ENCODE measurements at places on chromosomes 4 and X.

DNA sequence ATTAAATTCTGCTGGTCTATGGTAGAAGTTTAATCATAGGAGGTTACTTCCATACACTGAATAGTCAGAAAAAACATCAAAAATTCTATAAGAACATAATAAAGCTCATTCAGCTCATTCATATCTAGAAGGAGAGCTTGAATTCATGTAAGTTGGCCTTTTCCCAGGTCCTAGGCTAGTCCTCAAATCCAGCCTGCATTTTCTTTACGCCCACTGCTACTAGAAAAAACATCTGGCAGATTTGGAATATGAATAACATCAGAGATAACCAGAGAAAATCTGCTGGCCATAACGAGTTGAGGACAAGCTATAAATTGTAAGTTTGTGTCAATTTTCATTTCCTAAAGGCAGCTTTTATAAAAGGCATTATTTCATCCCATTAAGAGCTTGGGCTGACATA is 95.5 kb downstream of the MXRA5 start:
- DNase-seq = no peak

GRCh38 chr4:169437299-169438047 is 166.7 kb upstream of the SH3RF1 start:
- DNase-seq = no peak

- DNase-seq = no peak
Observed at GRCh38 chr4:139666735-139667281, 1.2 kb downstream of the MGST2 start.

GRCh38 chr4:74230902-74231499 is 73.1 kb downstream of the MTHFD2L start:
- no peak for DNase-seq

- no peak for DNase-seq
Observed at GRCh38 chr4:36288731-36289426, 7.5 kb downstream of the DTHD1 start.

DNA sequence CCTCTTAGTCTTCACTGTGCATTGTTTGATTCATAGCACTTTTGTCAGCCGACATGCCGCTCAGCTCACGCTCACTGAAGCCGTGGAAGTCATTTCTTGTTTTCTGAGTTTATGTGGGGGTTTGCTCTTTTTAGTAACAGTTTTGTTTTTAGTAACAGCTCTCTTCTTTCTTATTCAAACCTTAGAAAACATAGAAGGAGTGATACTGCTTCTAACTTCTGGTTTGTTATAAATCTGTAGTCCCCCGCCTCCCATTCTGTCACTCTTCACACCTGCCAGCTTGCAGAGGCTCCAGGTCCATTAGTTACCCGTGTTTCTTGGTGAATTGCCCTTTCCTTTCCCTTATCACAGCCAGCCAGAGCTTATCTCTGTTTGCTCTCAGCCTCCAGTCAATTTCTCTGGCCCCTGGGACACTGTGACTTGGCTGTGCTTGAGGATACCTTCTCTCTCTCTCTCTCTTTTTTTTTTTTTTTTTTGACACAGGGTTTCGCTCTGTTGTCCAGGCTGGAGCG is 50.5 kb downstream of the GRK4 start:
- DNase-seq = no peak

GRCh38 chr4:146336410-146336807 is 122.1 kb downstream of the REELD1 start:
- DNase-seq = no peak

DNA sequence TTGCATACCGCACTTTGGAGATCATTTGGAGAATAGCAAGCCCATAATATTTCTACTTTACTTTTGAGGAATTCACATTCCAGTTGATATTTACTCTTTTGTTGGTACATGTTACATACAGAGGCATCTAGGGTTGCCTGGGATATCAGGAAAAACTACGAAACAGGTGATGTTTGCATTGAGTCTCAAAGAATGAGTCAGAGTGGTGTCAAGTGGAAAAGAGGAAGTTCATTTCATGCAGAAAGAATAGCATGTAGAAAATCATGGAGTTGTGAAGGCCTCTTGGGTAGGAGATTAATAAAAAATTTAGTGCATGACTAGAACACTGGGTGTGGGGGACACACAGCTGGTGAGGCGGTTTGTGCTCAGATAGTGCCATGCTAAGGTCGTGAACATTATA is 33.5 kb upstream of the ELOVL6 start:
- DNase-seq = no peak

DNA sequence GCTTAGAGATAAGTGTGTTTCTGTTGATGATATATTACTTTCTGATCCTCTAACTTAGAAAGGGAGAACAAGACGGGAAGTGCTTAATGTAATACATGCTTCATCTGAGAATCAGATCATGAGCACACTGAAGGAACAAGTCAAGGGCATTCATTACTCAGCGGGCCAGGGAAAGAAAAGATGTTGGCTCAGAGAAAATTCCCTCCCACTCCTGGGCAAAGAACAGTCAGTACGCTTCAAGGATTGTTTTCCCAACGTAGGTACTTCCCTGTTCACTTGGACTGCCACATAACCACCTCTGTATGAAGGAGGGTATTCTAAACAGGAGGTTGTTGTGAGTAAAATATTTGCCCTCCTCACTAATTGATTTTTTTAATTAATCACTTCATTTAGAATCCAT is 374.5 kb upstream of the FMR1 start:
- DNase-seq = no peak

DNA sequence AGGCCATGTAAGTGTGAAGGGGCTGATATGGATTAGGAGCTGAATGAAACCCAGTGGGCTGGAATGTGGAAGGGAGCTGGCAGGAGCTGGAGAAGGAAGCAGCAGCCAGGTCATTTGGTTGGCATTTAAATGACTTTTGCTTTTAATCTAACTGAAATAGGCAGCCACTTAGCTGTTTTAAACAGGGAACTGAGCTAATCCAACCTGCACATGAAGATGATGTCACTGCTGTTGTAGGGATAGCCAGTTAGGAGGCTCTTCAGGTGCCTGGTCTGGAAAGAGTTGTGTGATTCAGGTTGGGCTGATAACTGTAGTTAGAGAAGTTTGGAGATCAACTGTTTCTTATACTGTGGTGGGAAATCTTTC is 122.4 kb downstream of the PALLD start:
- DNase-seq = no peak

DNA sequence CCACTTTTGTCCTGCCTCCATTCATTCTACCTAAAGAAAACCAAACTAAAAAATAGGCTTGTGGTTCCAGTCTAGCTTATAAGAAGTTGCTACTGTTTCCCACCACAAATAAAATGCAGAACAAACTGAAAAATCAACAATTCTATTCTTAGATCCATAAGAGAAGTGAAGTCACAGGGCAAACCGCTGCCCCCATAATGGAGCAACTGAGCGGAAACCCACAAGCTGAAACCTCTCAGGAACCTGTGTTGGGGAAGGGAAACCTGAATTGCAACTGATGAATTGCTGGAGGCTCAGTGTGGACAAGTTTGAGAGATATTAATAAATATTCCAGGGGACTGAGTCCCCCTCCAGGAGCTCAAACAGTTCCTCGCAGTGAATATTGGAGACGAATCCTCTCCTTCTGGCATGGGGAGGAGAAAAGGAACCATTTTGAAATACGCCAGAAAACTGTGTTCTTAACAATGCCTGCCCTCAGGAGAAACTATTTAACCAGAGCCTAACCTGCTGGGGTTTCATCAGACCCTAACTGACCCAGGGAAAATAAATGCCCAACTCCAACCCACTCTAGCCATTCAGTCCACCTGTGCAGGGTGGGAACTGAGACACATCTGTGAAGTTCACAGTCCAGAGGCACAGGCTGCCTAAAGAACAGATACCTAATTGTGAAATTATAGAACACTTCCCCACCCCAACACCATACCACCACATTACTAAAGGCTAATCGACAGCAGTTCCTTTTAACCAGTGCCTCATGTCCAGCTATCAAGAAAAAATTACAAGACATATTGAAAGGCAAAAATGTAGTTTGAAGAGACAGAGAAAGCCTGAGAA is 22.8 kb upstream of the SH3RF1 start:
- no peak for DNase-seq

DNA sequence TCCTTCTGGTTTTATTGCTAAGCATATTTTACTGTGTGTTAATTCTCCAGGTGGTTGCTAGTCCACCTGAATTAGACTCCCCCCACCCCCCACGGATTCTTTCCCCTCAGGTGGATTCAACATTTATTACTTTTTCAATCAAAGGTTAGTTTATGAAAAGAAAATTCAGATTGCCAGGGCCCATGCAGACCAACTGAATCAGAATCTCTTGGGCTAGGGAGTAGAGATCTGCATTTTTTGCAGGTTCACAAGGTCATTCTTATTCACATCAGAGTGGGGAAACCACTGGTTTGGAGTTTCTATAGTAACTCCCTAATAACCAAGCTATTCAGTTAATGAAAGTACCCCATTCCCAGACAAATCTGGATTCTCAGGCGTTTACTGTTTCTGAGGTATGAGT is 9.8 kb downstream of the TMEM255A start:
- no peak for DNase-seq

- DNase-seq = no peak
Observed at GRCh38 chrX:72634331-72634730, 61.7 kb upstream of the HDAC8 start.

DNA sequence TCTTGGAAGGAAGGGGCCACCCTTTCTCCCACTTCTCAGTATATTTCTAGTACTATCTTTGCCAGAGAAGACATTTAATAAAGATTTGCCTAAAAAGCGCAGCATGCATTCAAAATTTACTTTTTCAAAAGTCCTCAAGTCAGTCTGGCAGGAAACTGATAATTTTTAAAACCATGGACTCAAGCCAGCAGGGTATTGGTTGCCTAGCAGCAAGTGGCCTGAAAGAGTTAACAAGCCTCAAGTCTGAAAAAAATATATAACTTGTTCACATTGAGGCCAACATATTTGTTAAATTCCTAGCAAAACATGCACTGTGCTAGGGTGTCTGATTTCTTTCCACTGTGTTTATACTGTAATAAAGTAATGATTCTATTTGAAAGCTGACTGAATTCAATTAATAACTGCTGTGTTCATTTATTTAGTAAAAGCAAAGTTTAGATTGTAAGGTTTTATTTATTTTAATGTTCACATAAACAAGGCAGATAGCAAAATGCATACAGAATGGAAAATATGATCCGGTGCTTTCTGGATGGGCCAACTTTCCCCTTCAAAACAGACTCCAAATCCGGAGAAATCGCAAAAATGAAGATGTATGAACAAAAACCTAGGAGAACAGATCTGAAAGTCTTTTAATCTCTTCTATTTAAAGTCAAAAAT is 218.5 kb upstream of the FGF13 start:
- no peak for DNase-seq

DNA sequence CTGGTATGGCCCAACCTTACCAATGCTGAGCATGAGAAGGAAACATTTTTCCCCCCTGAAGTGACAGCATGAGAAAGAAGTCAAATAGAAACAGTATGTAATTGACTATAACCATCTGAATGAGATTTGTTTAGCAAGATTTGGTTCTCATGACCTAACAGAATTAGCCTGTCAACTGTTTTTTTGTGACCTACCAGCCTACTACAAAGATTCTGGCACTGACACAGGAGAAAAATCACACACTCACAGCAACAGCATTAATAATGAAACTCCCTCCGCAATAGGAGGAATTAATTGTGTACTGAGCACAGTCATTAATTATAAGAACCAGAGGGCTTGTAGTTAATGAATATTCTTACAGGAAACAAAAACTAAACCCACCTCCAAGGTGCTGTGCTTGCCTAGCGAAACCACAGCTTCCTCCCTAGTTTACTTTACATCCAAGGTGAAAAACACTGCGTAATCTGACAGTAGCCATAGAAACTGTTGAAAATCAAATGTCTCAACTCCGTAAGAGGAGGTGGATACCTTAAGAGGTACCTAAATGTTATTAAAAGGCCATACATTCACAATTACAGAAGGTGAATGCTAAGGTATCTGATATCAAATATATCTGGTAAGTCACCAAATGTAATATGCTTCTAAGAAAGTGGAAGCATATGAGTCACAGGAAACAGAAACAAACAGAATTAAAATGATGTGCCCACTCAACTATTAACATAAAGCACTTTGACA is 34.9 kb downstream of the MMRN1 start:
- no peak for DNase-seq

DNA sequence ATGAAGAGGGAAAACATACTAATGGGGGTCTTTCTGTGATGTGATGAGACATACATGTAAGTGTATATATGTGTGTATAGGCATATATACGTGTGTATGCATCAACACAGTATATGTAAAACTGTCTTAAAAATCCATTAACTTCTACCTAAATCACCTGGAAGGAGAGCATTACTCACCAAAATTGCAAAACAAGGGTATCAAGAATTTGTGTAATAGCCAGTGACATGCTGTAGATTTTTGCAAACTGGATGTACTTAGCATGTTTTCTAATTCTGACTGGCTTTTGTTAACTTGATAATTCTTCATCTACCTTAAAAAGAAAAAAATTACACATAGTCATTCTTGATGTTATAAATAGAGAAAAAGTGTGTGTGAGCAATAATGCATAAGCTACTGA is 104.7 kb downstream of the PRRG1 start:
- no peak for DNase-seq

GRCh38 chr4:85860066-85860740 is 385.3 kb downstream of the ARHGAP24 start:
- no peak for DNase-seq

- DNase-seq = no peak
Observed at GRCh38 chrX:9286234-9286633, 178.6 kb upstream of the TBL1X start.

- no peak for DNase-seq
Observed at GRCh38 chr4:41678086-41678816, 70.3 kb downstream of the PHOX2B start.

DNA sequence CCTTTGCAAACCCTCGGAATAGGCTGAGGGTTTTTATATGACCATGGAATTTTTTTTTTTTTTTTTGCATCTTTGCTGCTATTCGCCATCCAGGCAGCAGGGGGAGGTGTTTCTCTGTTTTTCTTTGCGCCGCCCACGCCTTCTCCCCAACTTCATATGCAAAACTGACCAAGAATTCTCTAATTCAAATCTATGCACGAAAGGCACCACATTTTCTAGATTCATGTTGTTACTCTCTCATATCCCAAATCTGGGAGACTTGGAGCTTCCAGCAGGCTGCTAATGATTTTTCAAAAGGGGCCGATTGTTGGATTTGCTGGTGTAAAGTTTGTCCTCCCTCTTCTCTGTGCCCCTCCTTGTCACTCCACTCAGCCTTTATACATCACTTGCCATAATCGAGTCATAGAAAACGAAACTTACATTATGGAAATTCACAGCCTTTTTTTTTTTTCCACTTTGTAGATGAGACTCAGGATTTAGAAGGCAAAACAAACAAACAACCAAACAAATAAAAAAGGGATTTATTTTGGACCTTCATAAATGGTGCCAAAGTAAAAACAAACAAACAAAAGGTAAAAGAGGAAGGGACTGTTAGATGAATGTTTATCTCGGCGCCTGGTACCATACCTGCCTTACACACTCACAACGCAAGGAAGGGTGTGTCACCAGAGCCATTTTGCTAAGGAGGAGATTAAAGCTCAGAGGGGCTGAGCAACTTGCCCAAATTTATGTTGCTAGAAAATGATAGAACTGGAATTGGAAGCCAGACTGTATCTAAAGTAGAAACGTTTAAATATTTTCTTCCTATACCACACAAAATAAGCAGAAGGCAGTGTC is 29.3 kb upstream of the BOD1L1 start:
- peak; percentile 68 for DNase-seq

Measured in activated CD4-positive, alpha-beta T cell treated with anti-CD3 and anti-CD28 coated beads, Interleukin-2, amount 50 U/mL, for 4 hours (primary cell).